Fibroblast of skin of scalp (primary cell): ENCODE measurements at places on chromosomes 2 and 18.

GRCh38 chr2:151808258-151809072 is 19.8 kb downstream of the ARL5A start:
- DNase-seq = peak; percentile 20

- no peak for DNase-seq
Observed at GRCh38 chr2:9208875-9209274, 2.3 kb downstream of the ASAP2 start.

DNA sequence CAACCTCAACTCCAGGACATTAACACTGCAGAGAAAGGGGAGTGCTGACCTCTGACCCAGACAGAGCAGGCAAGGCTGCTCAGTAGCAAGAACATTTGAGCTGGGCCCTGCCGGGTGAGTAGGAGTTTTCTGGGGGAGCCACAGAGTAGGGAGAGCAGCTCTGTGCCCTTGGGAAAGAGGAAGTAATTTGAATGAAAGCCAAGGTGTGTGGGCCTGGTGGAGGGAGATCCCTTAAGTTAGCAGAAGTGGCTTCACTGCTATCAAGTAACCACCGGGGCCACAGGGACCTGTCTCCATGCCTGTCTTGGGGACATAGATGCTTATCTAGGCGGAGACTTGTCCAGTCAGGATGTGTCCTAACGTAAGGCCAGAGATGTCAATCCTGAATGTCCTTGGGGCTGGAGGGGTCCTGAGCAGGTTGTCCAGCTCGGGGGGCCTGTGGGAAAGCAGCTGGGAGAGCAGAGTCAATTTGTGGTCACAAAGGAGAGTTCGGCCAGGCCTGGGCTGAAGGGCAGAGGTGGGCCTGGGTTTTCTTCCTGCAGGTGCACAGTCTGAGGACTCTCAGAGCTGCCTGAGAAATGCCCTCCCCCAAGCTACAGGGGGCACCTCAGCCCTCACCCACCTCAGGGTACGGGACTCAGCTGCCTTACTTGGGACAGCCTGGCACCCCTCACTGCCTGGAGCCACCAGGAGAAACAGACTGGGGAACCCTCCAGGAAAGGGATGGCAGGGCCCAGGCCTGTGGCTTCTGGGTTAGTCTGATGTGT is 15.0 kb upstream of the OTOF start:
- DNase-seq = no peak

GRCh38 chr18:54824761-54825160 is 3.5 kb upstream of the RAB27B start:
- no peak for DNase-seq

DNA sequence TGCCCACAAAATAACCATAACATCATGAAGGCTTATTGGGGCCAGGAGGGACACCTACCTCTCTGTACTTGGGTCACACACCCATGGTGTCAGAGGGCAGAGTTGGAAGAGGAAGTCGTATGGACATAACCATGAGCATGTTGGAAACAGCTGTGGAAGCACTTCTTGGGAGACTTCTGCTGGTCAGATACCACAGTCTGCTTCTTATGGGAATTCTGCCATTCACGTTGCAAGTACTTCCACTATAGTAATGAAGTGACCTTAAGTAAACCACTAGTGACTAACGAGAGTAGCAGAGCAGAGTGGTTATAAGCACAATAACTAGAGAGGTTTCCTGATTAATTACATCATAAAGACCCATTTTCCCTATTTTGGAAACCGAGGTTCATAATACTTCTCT is 61.1 kb upstream of the TFPI start:
- peak; percentile 6 for DNase-seq

- no peak for DNase-seq
Observed at GRCh38 chr2:33477473-33478468, 1.3 kb downstream of the RASGRP3 start.

DNA sequence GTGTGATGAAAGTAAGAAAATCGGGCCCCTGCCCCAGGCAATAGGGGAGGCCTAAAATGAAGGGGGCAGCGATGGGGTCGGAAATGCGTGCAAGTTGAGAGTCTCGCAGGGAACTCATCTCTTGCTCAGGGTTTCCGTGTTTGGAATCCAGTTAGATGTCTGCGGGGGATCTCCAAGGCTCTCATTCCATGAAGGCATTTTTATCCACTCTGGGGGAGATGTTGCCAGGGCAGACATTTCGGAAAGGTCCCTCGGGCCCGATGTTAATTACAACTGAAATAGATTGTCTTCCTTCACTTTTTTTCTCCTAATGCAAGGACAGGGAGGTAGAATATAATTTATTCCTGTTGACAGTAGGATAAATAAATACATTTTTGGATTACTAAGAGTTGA is 12.8 kb upstream of the SKOR2 start:
- DNase-seq = peak; percentile 52

DNA sequence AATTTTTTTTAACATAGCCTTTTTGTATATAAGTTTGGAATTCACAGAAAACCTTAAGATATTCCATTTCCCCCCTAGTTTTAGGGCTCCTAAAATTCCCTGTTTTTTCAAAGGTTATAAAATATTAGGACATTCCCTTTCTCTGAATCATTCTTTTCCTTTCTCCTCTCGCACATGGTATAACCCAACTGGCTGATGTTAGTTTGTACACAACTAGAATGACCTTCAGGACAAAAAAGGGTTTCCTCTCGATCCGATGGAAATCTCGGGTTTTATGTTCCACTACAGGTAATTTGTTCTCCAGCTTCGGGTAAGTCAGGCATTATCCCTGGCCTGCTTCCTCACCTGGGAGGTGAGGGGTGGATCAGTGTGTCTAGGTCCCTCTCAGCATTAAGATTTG is 215.1 kb downstream of the LDLRAD4 start:
- DNase-seq = peak; percentile 15

DNA sequence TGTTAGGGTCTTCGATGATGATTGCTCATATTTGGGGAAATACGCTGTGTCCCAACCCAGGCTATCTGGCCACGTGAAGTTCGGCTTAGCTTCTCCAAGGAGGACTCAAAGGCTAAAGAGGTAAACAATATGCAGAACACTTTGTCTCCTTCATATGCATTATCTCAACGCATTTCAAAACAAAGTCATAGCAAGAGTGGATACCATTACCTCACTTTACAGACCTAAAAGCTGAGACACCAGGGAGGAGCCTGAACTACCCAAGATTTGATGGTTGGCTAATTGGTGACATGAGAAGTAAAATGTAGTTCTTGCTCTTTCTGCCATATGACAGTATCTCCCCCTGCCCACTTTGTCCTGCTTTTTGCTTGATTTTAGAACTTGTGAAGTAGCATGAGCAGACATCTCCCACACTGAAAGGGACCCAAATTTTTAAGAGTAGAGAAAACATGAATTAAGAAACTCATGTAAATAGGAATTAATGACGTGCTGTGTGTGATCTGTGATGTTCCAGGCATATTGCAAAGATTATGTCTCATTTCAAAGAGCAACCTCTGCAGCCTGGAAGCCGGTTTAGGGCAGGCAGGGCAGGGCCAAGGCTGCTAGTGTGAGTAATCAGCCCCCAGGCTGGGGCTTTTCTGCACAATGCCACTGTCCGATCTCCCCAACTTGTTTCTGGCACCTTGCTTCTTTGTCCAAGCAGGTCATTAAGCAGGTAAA is 144.5 kb downstream of the BCL11A start:
- DNase-seq = no peak

DNA sequence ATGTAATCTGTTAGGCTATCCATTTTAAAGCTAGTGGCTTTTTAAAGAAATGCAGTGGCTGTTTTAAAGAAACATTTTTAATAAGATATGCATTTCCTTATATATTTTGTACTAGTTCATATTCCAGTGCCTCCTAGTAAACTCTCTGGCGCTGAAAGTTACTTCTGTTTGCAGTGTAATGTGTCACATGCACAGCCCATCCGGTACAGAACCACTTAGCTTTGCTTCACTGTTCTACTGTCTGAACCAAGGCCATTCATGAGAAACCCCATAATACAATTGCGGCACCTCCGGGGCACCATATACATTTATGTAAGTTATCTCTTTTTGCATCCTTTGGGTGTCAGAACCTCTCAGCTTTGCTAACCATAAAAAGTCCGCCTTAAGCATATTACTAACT is 114.6 kb upstream of the KCTD1 start:
- no peak for DNase-seq

DNA sequence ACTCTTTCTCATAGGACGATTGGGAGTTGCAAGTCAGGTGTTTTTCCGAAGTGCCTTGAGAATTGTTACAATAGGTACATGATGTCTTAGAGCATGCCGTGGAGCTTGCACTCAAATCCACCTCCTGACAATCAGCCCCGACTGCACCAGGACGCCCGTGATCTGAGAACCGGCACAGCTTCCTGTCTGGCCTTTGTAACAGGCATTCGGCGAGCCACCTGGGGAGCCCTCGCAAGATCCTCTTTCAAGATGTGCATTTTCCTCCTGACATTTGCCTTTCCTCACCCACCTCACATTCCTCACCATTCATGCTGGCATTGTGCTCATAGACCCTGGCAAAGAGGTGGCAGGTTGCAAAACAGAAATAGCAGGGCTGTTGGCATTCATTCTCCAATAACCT is 427.3 kb downstream of the GALR1 start:
- DNase-seq = no peak

GRCh38 chr18:39365836-39366485 is 1800.4 kb upstream of the CELF4 start:
- no peak for DNase-seq

GRCh38 chr18:70295192-70296188 is 6.6 kb downstream of the SOCS6 start:
- DNase-seq = no peak

- DNase-seq = peak; percentile 37
Observed at GRCh38 chr2:197969391-197969893, 165.0 kb downstream of the PLCL1 start.

DNA sequence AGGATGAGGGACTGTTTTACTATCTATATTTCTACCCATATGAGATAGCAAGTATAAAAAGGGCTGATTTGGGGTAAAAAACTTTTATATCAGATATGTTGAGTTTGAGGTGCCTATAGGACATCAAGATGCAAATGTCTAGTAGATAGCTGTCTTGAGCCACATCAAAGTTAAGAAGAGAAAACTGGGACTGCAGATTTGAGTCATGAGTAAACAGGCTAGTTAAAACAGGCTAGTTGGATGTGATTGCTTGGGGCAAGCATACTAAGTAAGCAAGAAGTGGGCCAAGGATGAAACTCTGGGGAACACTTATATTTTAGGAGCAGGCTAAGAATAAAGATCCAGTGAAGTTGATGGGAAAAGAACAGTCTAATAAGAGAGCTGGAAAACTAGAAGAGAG is 2.8 kb upstream of the SCRN3 start:
- DNase-seq = no peak

DNA sequence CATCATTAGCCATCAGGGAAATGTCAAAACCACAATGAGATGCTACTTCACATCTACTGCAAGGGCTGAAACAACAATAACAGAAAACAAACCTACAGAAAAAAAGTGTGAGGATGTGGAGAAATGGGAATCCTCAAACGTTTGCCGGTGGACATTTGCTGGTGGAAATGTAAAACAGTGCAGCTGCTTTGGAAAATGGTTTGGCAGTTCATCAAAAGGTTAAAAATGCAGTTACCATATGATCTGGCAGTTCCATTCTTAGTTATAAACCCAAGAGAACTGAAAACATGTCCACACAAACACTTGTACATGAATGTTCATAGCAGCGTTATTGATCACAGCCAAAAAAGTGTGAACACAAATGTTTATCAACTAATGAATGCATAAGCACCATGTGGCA is 44.2 kb downstream of the PROC start:
- DNase-seq = no peak
